ENCODE measurements at places on chromosomes 12 and 14.

GRCh38 chr12:22993609-22994315 is 368.8 kb downstream of the ETNK1 start:
- no peaks in the 10 kb centered on the region for H3K36me3 ChIP-seq
- H3K27me3 ChIP-seq, result no peaks in the 10 kb centered on the region
- no peak overlapping the region for H3K4me3 ChIP-seq
- no peaks in the 10 kb centered on the region for H3K4me1 ChIP-seq
- DNase-seq, result no peak

- H3K4me3 ChIP-seq, result no peak overlapping the region
- H3K4me1 ChIP-seq, result peaks cover 9% of the 10 kb centered on the region
- H3K36me3 ChIP-seq, result no peaks in the 10 kb centered on the region
These were observed 48.4 kb downstream of the C12orf75 start for GRCh38 chr12:105378911-105379310.

GRCh38 chr12:107241411-107241810 is 148.1 kb upstream of the CRY1 start:
- peaks cover 42% of the 10 kb centered on the region for H3K27me3 ChIP-seq
- no peak for DNase-seq
- H3K4me1 ChIP-seq, result no peaks in the 10 kb centered on the region
- H3K36me3 ChIP-seq, result no peaks in the 10 kb centered on the region
- no peak overlapping the region for H3K27ac ChIP-seq

- H3K27me3 ChIP-seq, result no peaks in the 10 kb centered on the region
- no peak for DNase-seq
- H3K36me3 ChIP-seq, result no peaks in the 10 kb centered on the region
These were observed 505.9 kb downstream of the FLRT2 start for GRCh38 chr14:86035882-86036281.
